ENCODE measurements at places on chromosomes 5 and 9.

DNA sequence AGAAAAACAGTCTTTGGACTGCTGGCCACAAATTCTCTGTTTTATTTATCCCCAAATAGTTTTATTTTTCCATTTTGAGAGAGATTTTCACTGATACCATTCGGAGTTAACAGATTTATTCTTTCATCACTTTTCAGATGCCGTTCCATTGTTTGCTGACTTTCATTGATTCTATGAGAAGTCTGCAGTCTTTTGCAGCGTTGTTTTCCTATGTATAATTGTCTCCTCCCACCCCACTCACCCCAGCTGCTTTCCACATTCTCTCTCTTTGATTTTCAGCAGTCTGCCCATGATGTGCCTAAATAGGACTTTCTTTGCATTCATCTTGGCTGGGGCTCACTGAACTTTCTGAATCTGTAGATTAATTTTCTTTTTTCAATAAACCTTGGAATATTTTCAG, 107.6 kb downstream of the C9orf50 start:
- no peak for DNase-seq

DNA sequence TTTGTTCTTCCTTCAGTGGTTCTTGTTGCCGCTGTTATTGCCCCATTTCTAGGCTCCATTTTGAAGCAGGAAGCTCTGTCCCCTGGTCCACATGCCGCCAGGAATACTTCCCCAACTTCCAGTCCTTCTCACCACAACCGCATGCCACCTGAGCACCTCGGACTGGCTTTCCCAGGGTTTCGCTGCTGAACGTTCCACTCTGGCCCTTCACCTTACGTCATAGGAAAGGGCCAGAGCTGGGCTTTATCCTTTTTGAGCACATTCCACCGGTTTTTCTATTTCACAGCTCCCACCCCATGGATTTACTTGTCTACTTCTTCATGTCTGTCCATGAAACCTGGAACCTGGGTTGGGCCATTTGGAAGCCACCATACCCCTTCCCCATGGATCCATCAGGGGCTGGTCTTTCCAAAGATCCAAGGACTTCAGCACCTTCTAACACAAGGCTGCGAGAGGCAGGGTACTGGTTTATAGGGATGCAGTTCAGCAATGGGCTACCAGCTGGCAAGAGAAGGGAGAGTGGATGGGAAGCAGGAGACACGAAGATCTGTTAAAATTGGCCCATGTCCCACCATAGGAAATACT, 557.4 kb downstream of the BNC2 start:
- DNase-seq: no peak

- DNase-seq: no peak
These were observed 180.9 kb downstream of the AOPEP start for GRCh38 chr9:94907264-94907936.

GRCh38 chr9:125142560-125143376, 560 bp downstream of the SCAI start:
- DNase-seq: no peak

GRCh38 chr9:110775724-110776123, 107.1 kb downstream of the MUSK start:
- DNase-seq: no peak

DNA sequence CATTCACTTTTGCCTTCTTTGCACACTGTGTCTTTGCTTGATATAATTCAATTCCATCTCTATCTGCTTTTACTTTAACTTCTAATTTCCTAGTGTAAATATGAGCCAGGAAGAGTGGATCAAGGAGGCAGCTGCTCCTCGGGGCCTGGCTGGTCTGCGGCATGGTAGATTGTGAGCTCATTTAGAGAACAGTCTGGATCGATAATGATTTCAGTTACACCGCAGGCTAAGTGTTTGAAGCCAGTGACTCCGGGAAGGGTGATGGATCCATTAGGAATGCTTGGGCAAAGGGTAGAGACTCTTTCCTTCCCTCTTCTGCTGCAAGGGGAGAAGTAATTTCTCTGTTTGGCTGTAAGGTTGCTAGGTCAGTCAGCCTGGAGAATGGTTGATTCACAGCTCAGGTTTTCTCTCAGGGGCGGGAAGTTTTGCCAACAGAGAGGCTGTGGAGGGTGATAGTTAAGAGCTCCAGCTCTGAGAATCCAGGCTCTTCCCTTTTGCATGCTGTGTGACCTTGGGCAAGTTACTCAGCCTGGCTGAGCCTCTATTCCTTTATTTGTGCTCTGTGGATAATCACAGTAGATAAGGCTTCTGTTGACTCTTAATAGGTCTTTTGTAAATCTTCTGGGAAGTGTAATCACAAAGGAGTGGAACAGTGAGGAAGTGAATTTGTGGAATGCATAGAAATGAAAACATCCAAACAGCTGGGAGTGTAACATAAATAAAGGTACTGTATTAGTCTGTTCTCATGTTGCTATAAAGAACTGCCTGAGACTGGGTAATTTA, 99.1 kb downstream of the PTTG1 start:
- DNase-seq: no peak

GRCh38 chr5:166257661-166258060, 2033.8 kb upstream of the WWC1 start:
- no peak for DNase-seq

DNA sequence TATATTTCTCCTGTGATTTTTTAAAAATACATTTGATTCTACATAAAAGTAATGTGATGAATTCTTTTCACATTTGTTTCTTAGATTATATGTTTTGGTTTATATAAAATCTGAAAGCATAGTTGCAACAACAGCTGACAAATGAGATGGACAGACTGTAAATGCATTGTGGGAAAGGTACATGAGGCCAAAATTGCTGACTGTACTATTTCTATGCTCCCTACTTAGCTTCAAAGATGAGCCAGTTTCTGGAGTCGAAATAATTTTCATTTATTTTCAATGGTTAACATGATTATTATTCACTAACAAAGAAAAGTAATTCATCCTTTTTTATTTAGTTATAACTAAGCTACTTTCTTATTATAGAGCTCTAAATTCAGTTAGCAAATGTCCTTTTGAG, 441.3 kb upstream of the CCNG1 start:
- no peak for DNase-seq

GRCh38 chr5:131664929-131665328, 29.9 kb upstream of the RAPGEF6 start:
- DNase-seq: no peak

DNA sequence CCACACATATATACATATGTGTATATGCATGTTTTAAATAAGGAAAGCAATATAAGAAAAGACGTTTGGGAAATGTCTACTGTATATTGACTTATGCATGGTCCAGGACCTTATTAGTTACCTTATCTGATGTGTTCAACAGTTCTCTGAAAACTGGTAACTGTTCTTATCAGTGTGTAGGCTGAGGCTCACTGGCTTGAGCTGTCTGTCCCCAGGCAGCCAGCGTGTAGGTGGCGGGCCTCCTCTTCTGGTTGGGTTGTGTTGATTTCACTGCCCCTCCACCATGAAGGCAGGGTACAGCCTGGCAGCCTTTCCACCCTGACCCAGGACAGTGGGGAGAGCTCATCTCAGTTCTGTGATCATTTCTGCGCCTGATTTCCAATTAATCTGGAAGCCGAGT, 38.7 kb upstream of the SEMA4D start:
- no peak for DNase-seq

GRCh38 chr5:118522626-118523025, 465.7 kb downstream of the DTWD2 start:
- no peak for DNase-seq

GRCh38 chr5:79932510-79933504, 58.3 kb downstream of the MTX3 start:
- DNase-seq: no peak

DNA sequence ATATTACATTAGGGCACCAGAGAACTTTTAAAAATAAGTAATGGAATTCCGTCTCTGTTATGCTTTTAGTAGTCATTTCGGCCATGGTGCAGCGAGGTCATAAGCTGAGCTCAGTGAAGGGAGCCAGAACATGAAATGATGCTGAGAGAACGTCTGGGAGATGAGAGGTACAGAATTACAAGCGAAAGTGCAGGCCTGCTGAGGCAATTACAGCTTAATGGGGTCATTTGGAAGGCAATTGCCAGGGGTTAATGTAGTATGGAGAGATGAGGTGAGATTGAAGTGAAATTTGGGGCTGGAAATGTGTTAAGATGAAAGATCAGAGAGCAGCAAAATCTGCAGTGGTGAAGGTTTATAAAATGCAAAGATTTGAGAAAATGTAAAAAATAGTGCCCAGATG, 96.5 kb downstream of the PBX3 start:
- no peak for DNase-seq

DNA sequence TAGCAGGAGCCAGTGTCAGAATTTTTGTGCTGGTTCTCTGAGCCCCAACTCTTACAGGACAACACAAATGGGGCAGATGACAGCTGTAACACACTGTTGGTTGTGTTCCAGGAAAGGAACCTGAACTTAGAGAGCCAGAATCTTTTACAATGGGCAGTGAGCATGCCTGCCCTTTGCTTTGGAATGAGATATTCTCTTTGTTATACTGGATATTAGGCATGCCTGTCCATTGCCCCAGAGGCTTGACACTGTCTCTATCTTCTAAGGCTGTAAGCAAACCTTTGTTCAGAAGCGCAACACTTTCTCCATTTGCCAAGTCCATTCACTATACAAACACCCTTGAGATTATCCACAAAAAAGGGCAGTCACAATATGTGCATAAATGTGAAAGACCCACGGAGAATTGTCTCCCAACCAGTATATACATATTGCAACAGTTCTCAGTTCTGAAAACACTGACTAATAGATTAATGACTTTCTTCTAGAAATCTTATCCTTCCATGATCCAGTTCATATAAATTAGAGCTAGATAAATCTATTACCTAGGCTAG, 26.3 kb upstream of the CEP120 start:
- DNase-seq: no peak

DNA sequence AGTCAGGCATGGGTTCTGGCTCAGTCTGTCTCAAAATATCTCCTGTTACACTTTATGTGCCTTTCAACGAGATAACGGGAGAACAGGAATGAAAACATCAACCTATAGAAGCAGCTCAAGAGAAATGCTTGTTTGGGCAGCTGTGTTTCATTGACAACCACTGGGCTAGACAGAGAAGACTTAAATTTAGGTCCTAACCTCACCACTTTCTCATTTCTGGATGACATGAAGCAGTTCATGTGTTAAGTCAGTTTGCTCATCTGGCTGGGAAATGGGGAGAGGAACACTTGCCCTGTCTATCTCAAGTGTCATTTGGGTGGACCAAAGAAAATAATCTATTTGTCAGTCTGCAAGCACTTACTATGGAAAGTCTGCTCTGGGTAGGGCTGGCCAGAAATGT, 66.7 kb upstream of the PCA3 start:
- peak; percentile 44 for DNase-seq

DNA sequence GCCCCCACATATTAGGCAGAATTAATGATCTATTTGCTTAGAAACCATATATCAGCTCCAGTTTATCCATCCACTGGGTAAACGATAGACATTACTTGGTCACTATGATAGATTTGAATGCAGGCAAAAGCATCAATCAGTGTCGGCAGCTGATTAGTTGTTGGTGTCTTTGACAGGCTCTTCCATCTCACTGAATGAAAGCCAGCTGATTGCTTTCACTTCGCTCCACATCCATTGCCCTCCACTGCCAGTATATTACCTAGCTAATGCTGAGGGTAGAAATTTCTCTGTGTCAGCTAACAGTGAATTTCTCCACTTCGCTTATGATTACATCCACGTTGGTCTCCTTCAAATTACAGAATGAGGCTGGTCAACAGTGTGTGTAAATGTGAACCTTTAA, 821.3 kb upstream of the TYRP1 start:
- DNase-seq: no peak

- no peak for DNase-seq
These were observed at the start of gene CCDC192 for GRCh38 chr5:127702926-127703561. CCDC192 (plus strand) TSS chr5:127703391; CDS start chr5:127703446, 55 bp downstream.

DNA sequence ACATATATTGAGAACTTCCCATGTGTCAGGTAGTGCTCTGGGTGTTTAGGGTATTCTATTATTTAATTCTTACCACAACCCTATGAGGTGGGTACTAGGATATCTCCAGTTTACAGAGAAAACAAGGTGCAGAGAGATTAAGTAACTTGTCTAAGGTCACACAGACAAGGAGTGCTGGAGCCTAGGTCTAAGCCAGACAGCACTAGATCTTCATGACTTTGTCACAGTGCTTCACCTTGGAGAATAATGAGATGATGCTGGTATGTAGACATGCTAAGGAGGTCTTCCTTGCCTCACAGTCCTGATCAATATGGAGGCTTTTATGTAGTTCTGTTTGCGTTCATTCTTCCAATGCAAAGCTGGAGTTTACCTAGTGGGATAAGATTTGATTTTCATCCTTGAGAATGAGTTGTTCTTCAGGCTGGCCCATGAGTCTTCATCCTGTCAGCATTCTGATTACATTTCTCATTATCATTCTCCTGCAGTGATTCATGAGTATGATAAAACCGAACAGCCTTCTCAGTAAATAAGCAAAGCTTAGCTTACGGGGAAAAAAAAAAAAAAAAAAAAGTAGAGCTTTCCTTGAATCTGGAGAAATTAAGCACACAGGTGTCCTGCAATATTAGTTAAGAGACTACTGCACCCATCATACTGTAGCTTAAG, 176.3 kb downstream of the C9orf152 start:
- no peak for DNase-seq

DNA sequence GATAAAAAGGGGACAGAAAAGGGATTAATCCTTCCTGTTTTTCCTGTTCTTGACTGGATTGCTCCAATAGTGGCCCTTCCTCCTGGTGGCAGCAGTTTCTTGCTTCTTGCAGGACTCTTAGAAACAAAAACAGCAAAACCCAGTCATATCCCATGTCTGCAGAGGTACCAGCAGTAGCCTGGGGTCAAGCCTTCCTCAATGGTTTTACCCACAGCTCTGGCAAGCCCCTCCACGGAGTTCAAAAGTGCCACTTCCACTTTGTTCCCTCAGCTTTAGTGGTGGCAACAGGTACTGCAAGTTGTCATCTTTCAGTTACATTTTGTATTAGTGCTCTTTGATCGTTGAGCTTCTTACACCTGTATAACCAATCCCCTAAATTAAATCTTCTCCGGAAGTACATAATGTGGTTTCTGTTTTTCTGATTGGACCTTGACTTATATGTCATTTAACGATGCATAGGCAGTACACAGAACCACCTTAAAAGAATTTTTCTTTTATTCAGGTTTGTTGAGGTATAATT, 8.7 kb upstream of the RANBP6 start:
- no peak for DNase-seq

DNA sequence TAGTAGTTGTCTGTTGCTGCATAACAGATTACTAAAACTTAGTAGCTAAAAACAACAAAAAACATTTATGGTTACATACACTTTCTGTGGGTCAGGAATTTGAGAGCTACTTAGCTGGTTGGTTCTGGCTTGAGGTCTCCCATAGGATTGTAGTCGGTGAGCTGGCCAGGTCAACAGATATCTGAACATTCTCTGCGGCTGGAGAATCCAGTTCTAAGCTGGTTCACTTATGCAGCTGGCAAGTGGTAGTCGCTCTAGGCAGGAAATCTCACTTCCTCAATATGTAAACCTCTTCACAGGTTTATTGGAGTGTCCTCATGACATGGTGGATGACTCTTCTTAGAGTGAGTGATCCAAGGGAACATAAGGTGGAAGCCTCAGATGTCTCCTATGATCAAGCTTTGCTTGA, 65.7 kb upstream of the TNFAIP8 start:
- peak; percentile 33 for DNase-seq

GRCh38 chr5:80796846-80797245, 142.1 kb upstream of the DHFR start:
- DNase-seq: no peak
